ENCODE measurements at places on chromosomes 3 and 15.

- no peak for DNase-seq
These were observed 30.5 kb downstream of the ATP2B2 start for GRCh38 chr3:10474847-10475246.

- no peak for DNase-seq
These were observed 146.3 kb downstream of the THRB start for GRCh38 chr3:24348348-24348747.

GRCh38 chr15:52103217-52104207, 9.1 kb downstream of the BCL2L10 start:
- no peak for DNase-seq

- no peak for DNase-seq
These were observed 6.9 kb downstream of the ABTB1 start for GRCh38 chr3:127679534-127680145.

GRCh38 chr3:99429502-99429901, 208.9 kb upstream of the COL8A1 start:
- DNase-seq: no peak

DNA sequence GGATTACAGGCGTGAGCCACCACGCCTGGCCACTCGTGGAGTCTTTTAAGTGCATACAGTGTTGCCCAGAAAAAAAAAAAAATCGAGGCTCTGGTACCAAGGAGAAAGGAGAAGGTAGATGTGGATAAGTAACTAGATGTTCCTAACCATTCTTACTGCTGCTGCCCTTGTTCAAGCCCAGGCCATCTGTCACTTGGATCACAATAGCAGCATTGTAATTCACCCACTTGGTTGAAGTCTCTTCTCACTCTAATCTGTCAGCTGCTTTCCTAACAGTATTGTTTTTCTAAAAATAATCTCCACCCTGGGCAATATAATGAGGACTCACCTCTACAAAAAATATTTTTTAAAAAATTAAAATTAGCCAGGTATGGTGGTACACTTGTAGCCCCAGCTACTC, 58.0 kb upstream of the CRTC3 start:
- no peak for DNase-seq

DNA sequence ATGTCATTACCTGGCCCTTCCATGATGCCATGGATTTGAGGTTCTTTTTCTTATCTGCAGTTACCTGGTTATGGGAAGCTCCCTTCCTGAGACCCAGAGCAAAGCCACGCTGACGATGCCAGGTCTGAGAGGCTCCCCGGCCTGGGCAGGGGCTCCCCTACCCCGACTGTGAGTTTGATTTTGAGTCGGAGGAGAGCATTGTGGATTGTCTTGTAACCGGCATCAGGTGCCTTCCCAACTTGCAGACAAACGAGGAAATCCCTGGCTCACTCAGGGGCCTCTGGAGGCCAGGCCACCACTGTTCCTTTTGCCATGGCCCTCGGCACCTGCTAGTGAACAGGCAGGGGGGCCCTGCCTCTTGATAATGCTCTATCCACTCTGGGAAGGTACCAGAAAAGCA, 151.4 kb downstream of the ATP10A start:
- no peak for DNase-seq

DNA sequence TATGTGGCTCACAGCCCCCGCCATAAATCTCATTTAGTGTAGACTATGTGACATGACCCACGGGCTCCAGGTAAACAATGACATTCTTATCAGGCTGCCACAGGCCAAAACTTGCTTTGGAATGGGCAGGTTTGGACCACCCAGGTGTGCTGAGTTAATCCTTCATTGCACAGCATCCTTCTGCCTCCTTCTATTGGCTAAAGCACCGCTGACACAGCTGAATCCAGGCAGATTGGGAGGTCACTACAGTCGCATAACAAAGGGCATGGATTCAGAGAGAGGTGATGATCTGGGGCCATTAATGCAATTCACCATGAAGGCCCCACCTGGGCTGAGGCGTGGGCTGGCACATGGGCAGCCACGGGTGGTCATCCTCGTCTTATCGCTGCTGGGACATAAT, 47.8 kb upstream of the GALNT15 start:
- no peak for DNase-seq

- no peak for DNase-seq
These were observed 74.0 kb upstream of the MANF start for GRCh38 chr3:51311055-51311454.

- no peak for DNase-seq
These were observed 276.7 kb downstream of the CNTN4 start for GRCh38 chr3:2375376-2375775.

GRCh38 chr3:16372362-16373292, 107.6 kb downstream of the OXNAD1 start:
- DNase-seq: no peak

GRCh38 chr15:50740955-50741354, 24.6 kb downstream of the SPPL2A start:
- no peak for DNase-seq

- no peak for DNase-seq
These were observed 112.1 kb downstream of the IQSEC1 start for GRCh38 chr3:12961007-12961696.
